ENCODE measurements at places on chromosomes 5 and 9.

DNA sequence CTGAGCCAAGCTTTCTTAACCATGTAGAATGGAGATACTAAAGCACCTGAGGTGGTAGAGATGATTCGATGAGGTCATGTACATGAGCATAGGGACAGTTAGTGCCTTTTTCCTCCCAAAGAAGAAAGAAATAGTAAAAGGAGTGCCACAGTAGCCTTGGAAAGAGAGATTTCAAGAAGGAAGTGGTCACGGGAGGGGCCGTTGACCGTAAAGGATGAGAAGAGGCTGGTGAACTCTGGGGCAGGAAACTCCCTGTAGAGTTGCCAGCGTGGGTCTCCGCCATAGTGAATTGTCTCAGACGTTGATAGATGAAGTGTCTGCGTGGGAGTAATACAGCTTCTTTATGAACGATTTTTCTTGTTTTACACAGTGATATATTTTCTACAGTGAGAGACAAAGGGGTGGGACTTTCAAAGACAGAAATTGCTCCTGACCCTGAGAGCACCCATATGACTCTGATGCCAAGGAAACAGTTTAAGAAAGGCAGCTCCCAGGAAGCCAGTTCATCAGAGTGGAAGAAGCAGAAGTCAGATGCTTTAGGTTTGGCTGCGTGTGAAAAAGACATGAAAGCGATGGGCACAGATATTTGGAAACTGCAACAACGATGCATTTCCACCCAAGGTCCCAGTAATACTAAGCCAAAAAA is 41.3 kb downstream of the UGCG start:
- peak; percentile 55 for DNase-seq

DNA sequence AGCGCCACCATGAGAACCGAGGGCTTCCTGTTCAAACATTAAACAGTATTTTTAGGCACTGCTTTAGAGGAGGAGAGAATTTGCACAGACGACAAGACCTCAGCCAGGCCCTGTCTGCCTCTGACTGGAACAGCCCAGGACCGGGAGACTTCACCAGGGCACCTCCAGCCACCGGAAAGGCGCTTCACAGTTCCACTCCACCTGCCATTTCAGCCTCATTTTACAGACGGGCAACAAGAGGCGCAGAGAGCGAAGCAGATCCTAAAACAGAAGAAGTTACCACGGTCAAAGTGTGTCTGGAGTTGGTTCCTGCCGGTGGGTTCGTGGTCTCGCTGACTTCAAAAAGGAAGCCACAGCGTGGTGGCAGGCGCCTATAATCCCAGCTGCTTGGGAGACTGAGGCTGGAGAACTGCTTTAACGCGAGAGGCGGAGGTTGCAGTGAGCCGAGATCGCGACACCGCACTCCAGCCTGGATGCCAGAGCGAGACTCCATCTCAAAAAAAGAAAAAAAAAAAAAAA is 28.4 kb downstream of the COL23A1 start:
- DNase-seq, result no peak

- DNase-seq, result no peak
These were observed 5.2 kb upstream of the ITGA2 start for GRCh38 chr5:52983731-52984636.

DNA sequence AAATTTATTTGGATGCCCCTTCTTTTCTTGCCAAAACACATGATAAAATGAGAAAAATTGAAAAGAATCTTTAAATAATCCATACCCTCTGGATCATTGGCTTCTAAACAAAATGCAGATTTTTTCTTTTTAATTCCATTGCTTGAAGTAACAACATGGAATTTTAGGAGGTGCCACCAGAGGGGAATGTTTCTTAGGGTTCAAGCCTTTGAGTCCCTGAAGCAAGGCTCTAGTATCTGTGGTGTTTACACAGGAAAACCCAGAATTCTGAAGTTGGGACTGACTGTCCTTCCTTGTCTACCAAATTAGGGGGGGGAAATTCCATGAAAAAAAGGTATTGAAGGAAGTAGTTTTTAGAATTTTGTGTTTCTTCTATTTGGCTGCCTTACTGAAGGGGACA is 69.4 kb downstream of the LMNB1 start:
- no peak for DNase-seq

- no peak for DNase-seq
These were observed 227.6 kb upstream of the DAP start for GRCh38 chr5:10988622-10989021.

DNA sequence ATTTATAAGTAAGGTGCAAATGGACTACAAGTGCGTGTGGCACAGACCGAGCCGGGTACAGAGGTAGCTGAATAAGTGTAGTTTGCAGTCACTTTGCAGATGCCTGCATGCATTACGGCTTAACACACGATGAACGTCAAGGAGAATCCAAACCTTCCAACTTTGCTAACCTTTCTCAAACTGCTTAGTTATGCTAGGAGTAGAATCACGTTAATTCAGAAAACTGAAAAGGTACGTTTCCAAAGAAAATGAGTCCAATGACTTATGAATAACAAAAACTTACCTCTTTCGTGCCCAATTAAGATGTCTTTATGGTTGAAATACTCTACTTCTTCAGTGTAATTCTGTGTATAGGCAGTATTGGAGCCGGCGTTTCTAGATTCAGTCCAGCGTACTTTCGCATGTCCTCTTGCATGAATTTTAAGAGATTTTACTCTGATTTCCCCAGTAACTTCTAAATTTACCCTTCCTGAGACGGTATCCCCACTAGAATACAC is 539 bp downstream of the ARRDC3 start:
- peak; percentile 55 for DNase-seq

DNA sequence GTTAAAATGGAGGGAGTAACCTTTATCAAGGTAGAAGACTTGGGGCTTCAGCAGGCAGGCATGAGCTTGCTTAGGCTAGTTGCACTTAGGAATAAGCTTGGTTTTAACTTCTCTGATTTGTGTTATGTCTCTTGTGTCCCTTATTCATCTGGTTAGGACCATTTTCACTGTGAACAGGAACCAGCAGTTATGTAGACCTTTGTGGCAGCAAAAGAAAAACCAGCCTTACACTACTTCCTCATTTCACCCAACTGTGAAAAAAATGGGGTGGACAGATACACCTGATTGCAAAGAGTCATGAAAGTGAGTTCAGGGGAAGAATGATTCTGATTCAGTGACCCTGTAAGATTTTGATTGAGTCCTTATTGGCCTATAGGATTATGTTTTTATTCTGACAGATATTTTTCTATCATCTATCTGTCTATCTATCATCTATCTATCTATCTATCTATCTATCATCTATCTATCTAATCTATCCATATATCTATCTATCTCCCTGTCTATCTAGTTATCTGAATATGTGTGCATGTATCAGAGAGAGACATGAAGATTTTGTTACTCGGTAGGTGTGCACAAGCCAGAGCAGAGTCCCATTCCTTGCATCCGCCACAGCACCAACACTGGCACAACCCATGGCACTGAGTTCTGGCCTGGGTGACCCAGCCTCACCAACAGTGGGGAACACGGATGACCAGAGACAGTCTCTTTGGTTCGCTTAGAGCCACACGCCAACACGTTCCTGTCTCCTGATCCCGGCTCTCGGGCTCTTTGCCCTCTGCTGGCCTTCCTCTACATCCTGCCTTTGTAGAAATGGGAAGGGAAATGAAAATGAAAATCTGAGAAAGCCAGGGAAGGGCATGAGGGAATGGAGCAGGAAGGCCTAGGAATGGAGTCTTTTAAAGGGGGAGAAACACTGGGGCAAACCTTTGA is 1.3 kb upstream of the ZNF366 start:
- no peak for DNase-seq

DNA sequence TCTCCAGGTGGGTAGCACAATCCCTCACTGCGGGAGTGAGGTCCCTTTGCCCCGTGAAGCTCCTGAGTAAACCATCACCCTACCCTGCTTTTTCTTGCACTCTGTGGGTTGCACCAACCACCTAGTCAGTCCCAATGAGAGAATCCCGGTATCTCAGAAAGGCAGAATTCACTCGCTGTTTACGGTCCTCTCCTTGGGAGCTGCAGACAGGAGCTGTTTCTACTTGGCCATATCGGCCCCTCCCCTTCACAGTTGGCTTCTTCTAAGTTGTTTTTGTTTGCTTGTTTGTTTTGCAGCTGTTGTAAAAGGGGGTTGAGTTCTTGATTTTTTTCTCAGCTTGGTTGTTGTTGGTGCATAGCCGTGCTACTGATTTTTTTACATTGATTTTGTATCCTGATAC is 237.0 kb upstream of the RASA1 start:
- DNase-seq, result no peak

GRCh38 chr9:36788534-36788933 is 215.8 kb downstream of the MELK start:
- DNase-seq, result no peak

- DNase-seq, result no peak
These were observed 8.4 kb upstream of the DMRT3 start for GRCh38 chr9:967903-968641.

GRCh38 chr5:107513337-107514085 is 157.2 kb downstream of the EFNA5 start:
- DNase-seq, result no peak

- DNase-seq, result no peak
These were observed 15.3 kb downstream of the GCNT4 start for GRCh38 chr5:75037106-75037505.
